ENCODE measurements at places on chromosomes 11 and 22.

DNA sequence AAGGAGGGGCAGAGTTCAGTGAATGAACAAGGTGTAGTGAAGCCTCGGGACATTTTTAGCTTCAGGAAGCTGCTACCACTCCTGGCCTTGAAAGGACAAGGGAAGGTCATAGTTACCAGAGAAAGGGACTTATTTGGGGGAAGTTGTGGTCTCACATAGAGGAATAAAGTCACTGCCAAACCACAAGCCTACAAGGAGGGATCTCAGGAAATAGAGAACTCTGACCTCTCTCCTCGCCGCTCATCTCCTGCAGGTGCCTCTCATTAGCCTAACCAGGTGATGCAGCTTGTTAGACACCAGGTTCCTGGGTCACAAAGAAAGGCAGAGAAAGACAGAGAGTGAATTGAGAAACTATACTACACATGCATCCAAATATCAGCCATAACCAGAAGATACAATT is 14.3 kb upstream of the TOLLIP start:
- peak; percentile 5 for DNase-seq

DNA sequence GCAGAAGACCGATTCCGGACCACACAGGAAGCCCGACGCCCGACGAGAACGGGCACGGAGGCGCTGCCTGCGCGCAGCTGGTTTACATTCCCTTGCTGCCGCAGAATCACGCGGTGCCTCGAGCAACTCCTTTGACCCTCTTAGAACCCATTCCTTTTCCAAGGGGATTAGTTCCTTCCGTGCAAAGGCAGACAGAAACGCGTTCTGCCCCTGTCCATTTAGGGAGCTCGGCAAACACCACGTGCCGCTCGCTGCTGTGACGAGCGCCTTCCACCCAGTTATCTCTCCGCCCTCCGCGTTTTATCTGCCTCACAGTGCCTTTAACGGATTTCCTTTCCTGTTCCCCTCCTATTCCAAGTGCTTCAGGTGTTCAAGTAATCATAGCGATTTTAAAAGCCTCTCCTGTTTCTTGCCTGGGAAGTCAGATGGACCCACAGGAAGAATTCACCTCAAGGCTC is 24.1 kb upstream of the MICAL3 start:
- no peak for DNase-seq

DNA sequence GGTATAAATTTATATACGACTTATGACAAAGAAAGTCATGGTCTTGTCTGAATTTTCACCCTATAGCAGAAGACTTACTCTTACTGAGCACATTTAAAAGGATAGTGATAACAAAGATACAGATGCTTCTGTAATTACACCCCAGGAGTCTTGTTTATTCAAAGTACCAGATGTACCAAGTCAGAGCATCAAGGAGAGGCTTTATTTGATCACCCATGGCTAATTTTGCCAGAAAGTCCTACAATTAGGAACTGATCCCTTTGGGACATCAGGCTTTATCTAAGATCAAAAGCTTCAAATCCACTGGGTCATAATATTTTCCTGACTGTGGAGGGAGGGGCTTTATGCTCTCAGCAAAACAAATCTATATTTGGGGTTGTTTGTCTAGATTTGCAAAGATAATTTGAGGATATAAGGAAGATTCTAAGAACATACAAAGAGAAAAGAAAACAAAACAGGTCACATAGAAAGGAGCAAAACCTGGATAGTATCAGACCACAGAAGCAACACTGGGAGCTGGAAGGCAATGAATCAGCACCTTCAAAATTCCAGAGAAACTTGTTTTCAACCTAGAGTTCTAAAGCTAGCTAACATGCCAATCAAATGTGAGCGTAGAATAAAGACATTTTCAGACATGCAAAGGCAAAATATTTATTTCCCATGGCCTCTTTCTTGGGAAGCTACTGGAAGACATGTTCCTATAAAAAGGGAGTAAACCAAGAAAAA is 124.8 kb upstream of the CSNK2A3 start:
- DNase-seq, result no peak

DNA sequence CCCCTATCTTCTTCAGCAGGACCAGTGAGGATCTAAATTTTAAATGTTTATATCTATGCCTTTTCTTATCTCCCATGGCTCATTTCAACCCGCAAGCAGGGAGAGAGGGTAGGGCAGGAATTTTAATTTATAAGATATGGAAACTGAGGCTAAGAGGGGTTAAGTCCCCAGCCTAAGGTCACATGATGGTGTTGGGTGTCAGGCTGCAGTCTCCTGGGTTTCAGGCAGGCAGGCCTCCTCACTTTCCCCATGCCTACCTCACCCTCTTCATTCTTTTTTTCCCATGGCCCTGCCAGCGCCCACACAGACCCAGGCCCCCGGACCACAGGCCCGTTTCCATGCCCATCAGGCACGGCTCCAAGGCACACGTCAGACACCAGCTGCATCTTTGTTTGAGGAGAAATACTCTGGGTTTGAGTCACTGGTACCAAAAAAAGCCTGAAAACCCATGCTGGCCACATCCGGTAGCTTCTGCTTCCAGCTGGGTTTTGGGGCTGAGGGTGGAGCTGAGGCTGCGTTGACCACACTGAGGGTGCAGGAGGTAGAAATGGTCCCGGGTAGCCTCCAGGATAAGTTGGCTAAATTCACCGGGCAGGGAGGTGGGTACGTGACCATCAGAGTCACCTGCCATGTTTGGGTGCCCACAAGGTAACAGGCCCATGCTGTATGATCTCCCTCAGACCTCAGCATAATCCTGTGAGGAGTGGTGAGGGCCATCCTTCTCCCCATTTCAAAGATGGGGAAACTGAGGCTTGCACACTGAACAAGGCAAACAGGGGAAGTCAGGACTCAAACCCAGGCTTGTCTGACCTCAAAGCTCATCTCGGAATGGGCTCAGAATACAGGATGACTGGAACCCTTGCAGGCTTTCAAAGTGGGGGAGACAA is 7.5 kb downstream of the CRYBB1 start:
- DNase-seq, result peak; percentile 40

DNA sequence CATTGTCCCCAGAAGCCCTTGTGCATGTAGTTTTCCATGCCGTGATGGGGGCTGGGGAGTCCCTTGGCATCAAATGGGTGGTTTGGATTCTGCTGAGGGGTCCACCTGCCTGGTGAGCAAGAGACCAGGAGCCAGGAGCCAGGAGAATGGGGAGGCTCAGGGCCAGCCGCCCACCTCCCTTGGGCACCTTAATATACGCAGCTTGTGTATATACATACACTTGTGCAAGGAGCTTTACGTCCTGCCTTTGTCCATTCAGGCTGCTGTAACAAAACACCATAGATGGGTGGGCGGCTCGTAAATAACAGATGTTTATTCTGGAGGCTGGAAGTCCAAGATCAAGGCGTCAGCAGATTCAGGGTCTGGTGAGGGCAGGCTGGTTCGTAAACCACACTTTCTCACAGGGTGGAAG is 62.5 kb downstream of the SMIM38 start:
- DNase-seq, result no peak

DNA sequence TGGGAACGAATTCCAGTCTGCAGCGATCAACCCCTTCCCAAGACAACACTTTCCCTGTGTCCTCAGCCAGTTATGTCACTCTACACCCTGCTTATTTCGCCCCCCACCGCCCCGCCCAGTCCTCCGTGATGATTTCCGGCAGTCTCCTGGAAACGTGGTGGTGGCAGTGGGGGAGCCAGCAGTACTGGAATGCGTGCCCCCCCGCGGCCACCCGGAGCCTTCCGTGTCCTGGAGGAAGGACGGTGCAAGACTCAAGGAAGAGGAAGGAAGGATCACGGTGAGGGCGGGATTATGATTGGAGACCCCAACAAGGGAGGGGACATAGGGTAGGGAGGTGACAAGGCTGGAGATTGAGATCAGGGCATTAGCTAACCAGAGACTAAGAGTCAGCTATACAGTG is 4.1 kb downstream of the ROBO3 start:
- DNase-seq, result no peak

- DNase-seq, result no peak
Observed at GRCh38 chr11:36463781-36464180, 46.3 kb downstream of the TRAF6 start.

GRCh38 chr22:37107816-37108621 is 1.5 kb downstream of the TMPRSS6 start:
- no peak for DNase-seq

DNA sequence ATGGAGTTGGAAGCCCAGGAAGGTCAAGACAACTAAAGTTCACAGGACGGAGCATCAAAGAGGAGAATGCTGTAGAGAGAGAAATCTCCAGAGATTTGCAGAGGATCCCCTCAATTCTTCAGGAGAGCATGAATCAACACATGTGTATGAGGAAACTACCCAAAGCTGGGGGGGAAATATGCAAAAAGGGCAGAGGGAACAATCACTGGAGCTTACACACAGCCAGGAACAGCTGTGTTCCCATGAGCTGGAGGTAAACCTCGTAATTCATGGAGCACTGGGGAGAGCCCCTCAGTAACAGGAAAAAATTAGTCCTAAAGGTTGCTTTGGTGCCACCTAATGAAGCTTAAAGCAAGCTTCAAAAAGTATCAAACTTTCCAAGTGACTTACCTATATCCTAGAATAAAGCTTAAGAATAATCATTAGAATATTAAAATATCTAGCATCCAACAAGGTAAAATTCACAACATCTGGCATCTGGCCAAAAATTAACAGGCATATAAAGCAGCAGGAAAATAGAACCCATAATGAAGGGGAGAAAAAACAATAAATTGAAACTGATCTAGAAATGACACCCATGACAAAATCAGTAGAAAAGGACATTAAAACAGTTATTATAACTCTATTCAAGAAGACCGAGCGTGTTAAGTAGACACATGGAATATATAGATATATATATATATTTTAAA is 134.2 kb downstream of the STK33 start:
- no peak for DNase-seq

DNA sequence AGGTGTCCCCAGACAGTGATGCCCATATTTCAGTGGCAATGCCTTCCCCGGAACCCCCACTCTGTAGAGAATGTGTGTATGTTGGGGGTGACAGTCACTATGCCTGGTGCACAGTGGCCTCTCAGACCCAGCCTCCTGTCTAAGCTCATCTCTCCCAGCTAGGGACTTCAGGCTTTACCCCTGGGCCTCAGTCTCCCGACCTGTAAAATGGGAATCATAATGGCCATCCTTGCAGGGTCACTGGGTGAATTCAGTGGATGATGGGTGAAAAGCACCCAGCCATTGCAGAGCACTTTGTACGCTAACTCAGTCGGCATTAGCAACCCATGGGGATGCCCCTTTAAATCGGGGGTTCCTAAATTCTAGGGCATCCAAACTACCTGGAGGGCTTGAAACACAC is 18.9 kb downstream of the FGF3 start:
- DNase-seq, result no peak

GRCh38 chr22:17980015-17980590 is 44.3 kb downstream of the MICAL3 start:
- DNase-seq, result no peak

- DNase-seq, result no peak
Observed at GRCh38 chr22:49576241-49577141, 251.2 kb downstream of the BRD1 start.

DNA sequence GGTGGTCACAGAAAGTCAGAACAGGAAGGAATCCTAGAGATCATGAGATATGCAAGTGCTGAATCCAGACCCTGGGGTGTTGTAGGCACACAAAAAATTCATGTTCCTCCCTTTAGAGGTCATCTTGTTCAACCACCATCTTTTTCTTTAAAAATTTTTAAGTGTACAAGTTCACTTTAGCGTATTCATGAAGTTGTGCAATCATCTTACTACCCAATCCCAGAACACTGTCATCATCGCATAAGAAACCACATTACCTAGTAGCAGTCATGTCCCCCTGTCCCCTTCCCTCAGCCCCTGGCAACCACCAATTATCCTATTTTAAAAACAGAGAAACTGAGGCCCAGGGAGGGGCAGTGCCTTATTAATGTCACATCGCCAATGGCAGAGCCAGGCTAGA is 20.3 kb upstream of the WNT11 start:
- DNase-seq, result no peak

- DNase-seq, result no peak
Observed at GRCh38 chr22:44412136-44412731, 85.8 kb downstream of the RTL6 start.

GRCh38 chr11:117097389-117098268 is 599 bp downstream of the SIK3 start:
- DNase-seq, result peak; percentile 56

DNA sequence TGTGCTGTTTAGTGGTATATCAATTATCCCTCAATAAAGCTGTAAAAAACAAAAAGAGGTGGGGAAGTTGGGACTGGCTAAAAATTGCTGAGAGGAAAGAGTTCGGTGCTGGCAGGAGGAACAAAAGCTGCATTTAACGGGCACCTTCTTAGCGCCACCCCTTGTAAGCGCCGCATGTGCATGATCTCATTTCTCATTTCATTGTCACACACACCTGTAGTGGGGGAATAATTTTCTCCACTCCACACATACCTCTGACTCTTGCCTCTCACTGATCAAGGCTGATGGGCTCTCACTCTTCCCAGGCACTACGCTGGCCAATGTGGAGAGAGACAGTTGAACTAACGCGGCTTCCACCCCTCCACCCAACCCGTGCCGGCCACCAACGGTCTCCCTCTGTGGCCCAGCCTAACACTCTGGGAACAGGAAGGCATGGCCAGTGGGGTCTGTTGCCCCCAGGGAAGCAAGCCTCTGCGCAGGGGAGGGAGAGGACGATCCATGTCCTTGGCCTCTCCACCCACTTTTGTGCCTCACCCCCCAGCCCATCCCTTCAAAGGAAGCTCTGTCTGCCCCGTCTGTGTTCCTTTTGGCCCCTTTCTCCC is 186.7 kb upstream of the SYT13 start:
- no peak for DNase-seq

GRCh38 chr22:36281781-36282327 is 28.9 kb downstream of the APOL1 start:
- no peak for DNase-seq

GRCh38 chr11:60282286-60282685 is 1.8 kb downstream of the MS4A4A start:
- DNase-seq, result no peak

DNA sequence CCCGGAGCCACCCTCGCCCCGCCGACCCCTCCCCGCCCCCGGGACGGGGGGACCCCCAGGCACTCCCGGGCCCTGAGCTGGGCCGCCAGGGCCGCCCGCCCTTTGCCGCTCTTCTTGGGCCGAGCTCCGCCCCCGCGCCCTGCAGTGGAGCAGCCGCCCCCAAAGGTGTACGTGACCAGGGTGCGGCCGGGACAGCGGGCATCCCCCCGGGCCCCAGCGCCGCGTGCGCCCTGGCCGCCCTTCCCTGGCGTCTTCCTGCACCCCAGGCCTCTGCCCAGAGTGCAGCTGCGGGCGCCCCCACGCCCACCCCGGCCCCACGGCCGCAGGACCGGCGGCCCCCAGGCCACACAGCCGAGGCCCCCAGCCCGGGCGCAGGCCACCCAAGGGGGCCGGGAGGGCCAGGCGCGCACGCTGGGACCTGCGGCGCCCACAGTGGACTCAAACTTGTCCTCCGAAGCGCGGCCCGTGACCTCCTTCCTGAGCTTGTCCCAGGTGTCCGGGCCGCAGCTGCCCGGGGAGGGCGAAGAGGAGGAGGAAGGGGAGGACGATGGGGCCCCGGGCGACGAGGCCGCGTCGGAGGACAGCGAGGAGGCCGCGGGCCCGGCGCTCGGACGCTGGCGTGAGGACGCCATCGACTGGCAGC is 7.4 kb downstream of the B4GALNT4 start:
- no peak for DNase-seq

Measured in CD8-positive, alpha-beta T cell (primary cell).